ENCODE measurements at places on chromosomes 6 and 20.

DNA sequence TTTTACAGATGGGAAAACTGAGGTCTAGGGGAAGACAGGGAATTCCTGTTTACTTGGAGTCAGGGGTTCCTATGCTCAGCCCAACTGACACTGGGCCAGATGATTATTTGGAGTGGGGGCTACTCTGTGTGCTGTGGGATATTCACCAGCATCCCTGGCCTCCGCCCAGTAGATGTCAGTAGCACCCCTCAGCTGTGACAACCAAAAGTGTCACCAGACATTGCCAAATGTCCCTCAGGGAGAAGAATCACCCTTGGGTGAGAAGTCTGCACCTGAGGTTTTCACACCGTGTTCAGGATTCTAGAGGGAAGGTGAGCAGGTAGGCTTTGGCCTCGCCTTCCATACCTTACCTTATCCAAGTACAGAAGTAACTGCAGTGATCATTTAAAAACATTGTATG, 27.6 kb downstream of the CDH26 start:
- peak; percentile 34 for DNase-seq

- no peak for DNase-seq
Measured at GRCh38 chr6:77401231-77401630, 62.1 kb downstream of the HTR1B start.

GRCh38 chr20:1469925-1470571, 3.4 kb upstream of the NSFL1C start:
- DNase-seq: peak; percentile 94

- no peak for DNase-seq
Measured at GRCh38 chr20:37309936-37310590, 20.6 kb downstream of the MANBAL start.

- DNase-seq: no peak
Measured at GRCh38 chr6:30735668-30736314, 6.7 kb downstream of the FLOT1 start.

DNA sequence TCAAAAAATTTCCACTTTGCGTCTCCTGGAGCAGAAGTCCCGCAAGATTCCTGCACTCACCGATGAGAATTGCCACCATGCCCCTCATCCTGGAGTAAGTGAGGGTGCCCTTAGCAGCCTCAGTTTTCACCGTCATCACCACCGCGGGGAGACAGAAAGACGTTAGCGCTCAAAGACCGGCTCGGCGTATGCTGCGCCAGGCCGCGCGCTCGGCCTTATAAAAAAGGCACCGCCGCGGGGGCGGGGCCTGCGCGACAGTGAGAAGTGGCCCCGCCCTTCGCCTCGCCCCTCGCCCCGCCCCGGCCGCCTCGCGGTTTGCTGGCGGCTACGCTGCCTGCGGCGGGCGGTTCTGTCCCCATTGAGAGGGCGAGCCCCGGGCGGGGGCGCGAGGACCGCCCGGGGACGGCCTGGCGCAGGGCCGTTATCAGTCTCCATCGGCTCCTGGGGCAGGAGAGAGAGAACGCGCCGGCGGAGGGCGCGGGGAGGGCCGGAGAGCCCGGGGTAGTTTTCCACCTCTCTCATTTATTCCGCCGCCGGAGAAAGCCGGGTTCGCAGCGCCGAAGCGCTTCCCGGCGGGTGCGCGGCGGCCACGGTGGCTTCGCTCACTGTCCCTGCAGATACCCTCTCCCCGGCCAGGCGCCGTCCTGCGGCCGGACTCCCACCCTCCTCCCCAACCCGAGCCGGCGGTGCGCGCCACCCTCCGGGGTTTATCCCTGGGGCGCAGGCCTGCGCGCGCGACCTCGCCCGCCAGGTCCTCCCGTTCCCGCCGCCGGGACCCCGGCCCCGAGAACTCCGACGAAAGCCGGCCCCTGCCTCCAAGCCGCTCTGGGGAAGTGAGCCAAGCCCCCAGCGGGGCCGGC, 122.5 kb upstream of the SLC2A12 start:
- DNase-seq: peak; percentile 97

DNA sequence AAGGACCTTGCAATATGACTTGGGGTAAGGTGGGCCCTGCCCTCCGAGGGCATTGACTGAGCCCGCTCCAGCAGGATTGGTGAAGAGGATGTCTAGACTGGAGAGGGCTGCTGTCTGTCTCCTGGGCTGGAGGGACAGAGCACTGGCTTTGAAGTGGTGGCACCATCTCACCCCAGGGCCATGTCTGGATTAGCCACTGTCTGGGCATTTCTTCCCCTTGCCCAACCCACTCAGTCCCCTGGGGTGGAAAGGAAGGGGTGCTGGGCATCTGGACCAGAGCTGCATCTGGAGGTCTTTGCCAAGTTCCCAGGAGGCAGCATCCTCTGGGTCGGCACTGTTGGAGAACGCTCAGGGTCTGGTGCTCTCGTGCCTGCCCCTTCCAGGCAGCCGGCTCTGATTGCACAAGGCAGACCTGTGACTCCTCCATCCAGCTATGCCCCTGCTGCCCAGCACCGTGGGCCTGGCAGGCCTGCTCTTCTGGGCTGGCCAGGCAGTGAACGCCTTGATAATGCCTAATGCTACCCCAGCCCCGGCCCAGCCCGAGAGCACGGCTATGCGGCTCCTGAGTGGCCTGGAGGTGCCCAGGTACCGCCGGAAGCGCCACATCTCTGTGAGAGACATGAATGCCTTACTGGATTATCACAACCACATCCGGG, at the start of gene R3HDML:
Gene R3HDML, plus strand, starts transcription at position 319 of the 656 bp plus-strand sequence. Its CDS starts 115 bp downstream, at position 434.
- no peak for DNase-seq

DNA sequence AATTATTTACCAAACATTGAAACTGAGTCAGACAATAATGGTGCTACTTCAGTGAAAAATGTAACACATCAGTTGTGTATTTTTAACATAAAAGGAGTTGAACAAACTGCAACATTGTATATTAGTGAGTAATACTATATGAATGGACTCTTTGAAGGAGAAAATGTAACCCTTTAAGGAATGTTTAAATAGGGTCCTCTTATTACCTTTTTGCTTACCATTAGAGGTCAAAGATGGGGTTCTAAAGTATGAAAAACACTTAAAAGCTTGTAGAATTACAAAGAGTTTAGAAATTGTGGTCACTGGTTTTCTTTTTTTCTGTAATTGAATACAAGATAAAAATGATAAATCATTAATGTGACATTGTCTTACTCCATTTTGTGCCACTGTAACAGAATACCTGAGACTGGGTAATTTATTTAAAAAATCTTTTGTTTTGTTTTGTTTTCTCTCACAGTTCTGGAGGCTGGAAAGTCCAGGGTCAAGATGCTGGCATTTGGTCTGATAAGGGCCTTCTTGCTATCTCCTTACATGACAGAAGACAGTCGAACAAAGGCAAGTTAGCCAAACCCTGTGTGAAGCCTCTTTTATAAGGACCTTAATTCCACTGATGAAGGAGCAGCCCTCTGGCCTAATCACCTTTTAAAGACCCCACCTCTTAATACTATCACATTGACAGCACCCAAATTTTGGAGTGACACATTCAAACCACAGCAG, 43.2 kb downstream of the SESN1 start:
- no peak for DNase-seq

- DNase-seq: no peak
Measured at GRCh38 chr20:7348253-7348652, 580.8 kb downstream of the BMP2 start.

- DNase-seq: no peak
Measured at GRCh38 chr6:157273756-157274470, 49.4 kb downstream of the TMEM242 start.

- no peak for DNase-seq
Measured at GRCh38 chr6:46862381-46862780, 59.4 kb downstream of the ADGRF5 start.

- no peak for DNase-seq
Measured at GRCh38 chr6:107305391-107305790, 154.0 kb downstream of the PDSS2 start.

DNA sequence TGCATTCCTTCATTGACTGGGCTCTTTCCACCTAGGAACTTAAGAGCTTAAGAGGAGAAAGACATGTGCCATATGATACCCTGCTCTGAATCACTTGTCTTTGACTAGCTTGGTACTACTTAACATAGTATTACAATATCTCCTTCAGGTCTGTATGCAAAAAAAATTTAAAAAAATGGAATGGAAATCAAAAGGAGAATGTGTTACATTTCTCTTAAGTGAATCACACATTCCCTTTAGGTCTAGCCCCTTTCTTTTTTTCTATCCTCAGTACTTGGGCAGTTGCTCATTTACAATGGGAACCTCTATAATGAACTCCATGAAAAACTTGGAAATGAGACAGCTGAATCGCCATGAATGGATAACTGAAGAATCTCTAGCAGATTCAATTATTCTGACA, 53.8 kb downstream of the SLC35F1 start:
- no peak for DNase-seq

DNA sequence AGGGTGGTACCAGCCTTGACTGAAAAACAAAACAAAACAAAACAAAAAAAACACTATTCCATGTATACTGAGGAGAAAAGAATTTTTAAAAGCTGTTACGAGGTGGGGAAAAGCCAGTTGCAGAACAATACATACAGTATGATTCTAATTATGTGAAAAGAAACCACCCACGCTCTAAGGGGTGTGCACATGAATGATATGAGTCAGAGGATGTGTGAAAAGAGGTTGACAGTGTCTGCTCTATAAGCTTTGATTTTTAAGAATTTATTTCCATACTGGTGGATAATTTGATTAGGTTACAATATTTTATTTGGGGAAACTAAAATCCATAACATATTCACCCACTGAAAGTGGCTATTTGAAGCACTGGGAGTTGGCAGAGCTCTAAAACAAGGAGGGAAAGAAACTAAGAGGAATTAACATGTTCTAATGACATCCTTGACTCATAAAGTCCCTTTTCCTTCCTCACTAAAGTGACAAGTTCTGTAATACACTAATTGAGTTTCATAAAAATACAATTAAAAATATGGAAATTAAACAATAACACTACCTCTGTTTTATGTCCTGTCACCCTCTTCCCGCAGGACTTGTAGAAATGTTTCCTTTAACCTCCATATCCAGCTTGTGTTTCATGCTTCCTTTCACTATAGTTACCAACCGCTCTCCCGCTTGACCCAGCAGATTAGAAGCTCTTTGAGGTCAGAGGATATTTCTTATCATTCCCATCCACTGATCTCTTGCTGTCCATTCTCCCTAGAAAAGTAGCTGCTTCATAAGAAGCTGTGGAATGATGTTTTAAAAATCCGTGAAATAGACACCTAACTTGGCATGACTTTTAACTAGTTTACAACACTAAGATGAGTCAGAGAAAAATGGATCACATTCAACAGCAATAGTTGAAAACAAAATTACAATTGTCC, 118.6 kb upstream of the CCDC28A start:
- no peak for DNase-seq

DNA sequence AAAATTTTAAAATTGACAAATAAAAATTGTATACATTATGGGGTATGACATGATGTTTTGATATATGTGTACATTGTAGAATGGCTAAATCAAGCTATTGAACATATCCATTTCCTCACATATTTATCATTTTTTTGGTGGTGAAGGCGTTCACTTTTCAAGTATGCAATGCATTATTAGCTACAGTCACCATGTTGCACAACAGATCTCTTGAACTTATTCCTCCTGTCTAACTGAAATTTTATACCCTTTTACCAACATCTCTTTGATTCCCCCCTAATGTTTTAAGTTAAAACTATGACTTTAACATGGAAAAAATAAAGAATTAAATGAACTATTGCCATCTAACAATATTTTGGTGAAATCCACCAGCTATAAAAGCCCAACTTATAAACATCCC, 65.2 kb upstream of the UST start:
- DNase-seq: no peak

DNA sequence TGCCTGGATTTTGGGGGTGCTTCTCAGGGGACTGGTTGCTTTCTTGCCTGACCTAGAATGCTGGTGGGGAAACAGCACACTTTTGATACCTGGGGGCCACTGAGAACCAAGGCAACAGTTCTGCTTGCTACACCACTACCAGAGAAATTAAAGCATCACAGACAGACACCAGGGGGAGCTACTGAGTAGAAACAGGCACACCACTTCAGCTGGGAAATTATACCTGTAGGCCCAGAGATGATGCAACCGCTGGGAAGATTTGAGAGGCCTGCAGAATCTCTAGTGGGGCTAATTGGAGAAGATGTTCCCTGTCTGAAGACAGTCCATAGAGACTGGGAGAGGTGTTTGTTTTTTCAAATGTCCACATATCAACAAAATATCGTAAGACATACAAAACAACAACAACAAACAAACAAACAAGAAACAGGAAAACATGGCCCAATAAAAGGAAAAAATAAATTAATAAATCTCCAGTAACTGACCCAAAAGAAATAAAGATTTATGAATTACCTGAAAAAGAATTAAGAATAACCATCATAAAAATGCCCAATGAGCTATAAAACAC, 129.4 kb upstream of the RIN2 start:
- DNase-seq: no peak

GRCh38 chr6:112016320-112016719, 37.6 kb upstream of the CCN6 start:
- DNase-seq: no peak

DNA sequence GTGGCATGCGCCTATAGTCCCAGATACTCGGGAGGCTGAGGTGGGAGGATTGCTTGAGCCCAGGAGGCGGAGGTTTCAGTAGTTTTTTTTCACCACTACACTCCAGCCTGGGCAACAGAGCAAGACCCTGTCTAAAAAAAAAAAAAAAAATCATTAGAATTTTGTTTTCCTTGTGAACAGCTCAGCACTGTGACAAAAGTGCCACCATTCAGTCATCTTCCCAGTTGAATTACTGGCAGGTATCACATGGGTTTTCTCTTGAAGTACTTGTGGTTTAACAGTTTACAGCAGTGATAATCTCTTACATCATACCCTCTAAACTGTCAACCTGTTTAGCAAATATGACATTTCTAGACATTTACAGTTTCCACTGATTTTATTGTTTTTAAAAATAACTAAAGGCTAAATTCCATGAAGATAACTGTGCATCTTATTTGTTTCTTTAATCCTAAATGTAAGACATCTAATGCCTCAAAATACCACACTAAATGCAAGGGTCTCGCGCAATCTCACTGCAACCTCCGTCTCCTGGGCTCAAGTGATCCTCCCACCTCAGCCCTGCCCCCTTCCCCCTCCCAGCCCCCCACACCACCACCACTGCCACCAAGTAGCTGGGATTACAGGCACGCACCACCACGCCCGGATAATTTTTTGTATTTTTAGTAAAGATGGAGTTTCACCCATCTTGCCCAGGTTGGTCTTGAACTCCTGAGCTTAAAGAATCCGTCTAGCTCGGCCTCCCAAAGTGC, 7.0 kb downstream of the TRPC4AP start:
- no peak for DNase-seq

- DNase-seq: no peak
Measured at GRCh38 chr6:137017081-137017480, 27.7 kb downstream of the IL20RA start.

GRCh38 chr6:3987053-3987452, 91.9 kb downstream of the FAM217A start:
- no peak for DNase-seq

- DNase-seq: no peak
Measured at GRCh38 chr6:94217836-94218235, 798.5 kb upstream of the EPHA7 start.

GRCh38 chr6:170259278-170259677, 31.6 kb downstream of the DLL1 start:
- no peak for DNase-seq

- DNase-seq: no peak
Measured at GRCh38 chr20:36793294-36794115, 19.9 kb upstream of the DSN1 start.

GRCh38 chr20:51100617-51101016, 77.7 kb upstream of the KCNG1 start:
- no peak for DNase-seq

GRCh38 chr20:43985121-43985520, 70.5 kb downstream of the TOX2 start:
- DNase-seq: no peak

- no peak for DNase-seq
Measured at GRCh38 chr6:88268508-88268907, 102.4 kb upstream of the CNR1 start.
